ENCODE measurements at places on chromosomes 5 and 9.

DNA sequence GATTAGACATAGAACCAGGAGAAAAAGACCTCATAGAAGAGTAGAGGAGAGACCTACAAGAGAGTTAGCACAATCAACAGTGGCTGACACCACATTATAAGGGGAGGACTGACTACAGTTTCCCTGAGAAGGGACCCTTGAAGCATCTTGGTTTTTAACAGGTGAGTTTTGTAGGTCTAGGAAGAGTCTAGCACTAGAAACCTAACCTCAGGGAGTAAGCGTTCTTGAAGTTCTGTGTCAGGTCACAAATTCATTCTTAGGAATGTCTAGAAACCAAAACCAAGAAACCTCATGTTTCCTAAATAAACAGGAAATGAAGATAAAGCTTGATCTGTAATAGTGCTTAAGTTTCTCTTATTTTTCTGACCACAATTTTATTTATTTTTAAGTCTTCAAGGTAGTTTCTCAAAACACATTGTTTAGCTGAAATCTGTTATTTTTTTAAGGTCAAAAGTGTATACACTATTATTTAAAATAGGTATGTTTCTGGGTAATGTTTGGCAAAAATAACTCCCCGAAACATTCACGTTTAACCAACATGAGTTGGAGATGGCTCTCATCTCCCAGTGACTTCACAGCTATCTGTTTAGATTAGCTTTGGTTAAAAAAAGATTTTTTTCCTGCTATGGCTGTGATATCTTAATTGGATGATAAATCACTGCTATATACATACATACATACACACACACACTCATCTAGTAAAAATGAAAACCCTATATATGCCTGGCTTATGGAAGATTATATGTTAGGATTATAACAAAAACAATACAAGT lies 37.1 kb downstream of the MAP3K1 start:
- DNase-seq = no peak

GRCh38 chr9:33153666-33154065 lies 13.5 kb downstream of the B4GALT1 start:
- no peak for DNase-seq

DNA sequence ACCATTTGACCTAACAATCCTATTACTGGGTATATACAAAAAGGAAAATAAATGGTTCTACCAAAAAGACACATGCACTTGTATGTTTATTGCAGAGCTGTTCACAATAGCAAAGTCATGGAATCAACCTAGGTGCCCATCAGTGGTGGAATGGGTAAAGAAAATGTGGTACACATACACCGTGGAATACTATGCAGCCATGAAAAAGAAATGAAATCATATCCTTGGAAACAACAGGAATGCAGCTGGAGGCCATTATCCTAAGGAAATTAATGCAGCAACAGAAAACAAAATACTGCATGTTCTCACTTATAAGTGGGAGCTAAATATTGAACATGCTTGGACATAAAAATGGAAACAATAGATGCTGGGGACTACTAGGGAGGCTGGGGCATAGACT lies 534.1 kb upstream of the SGCD start:
- no peak for DNase-seq

GRCh38 chr9:5784526-5785315 lies 48.2 kb downstream of the ERMP1 start:
- DNase-seq = no peak

DNA sequence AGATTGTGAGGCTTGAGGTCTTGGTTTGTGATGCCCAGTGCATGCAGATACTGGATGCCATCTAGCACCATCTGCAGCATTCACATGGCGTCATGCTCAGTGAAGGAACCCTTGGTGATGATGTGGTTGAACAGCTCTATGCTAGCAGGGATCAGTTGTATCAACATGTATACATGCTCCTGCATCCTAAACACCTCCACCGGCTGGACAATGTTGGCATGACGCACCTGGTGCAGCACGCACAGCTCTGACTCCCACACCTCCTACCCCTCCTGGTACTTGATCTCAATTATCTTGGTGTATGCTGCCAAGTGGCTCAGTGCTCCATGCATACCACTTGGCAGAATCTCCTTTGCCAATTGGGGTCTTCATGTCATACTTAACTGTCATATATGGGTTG lies 49.1 kb downstream of the MTREX start:
- DNase-seq = no peak
